Activated CD8-positive, alpha-beta memory T cell treated with anti-CD3 and anti-CD28 coated beads, Interleukin-2, amount 10 ng/mL, durations not matched to agents 7 days and 5 days (primary cell): ENCODE measurements at places on chromosomes 6 and 20. TPM values are rescaled to one million over a fixed set of nuclear protein-coding genes. Genes with fewer than 3 reads are reported as not detected.
A peak's percentile ranks its signal among the peaks of the same experiment; 100 is the strongest.

Gene TMEM244
- total RNA-seq = 0.73 TPM

Gene EYA2
- total RNA-seq = not detected

Gene OR2H1
- total RNA-seq = not detected

DNA sequence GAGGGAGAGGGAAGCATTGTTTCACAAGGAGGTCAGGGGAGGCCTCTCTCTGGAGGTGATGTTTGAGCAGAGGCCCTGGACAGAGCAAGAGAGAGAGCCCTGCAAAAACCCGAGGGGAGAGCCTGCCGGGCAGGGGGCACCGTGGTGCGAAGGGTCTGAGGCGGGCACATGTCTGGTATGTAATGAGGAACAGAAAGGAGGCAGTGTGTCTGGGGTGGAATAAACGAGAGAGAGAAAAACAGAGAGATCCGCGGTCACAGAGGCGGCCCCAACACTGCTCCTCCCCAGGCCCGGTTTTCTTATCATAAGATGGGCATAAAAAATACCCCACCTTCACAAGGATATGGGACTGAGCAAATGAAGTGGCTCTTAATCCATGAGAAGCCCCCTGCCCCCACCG, 119.2 kb downstream of the PREX1 start:
- no peak overlapping the region for H3K4me3 ChIP-seq
- peaks cover 51% of the 10 kb centered on the region for H3K36me3 ChIP-seq
- no peaks in the 10 kb centered on the region for H3K27me3 ChIP-seq
- peaks cover 61% of the 10 kb centered on the region for H3K4me1 ChIP-seq

GRCh38 chr6:159615918-159616317, 77.1 kb downstream of the SOD2 start:
- no peak for DNase-seq
- no peak overlapping the region for H3K27ac ChIP-seq
- peaks cover 4% of the 10 kb centered on the region for H3K27me3 ChIP-seq
- H3K4me1 ChIP-seq = no peaks in the 10 kb centered on the region
- no peaks in the 10 kb centered on the region for H3K36me3 ChIP-seq

DNA sequence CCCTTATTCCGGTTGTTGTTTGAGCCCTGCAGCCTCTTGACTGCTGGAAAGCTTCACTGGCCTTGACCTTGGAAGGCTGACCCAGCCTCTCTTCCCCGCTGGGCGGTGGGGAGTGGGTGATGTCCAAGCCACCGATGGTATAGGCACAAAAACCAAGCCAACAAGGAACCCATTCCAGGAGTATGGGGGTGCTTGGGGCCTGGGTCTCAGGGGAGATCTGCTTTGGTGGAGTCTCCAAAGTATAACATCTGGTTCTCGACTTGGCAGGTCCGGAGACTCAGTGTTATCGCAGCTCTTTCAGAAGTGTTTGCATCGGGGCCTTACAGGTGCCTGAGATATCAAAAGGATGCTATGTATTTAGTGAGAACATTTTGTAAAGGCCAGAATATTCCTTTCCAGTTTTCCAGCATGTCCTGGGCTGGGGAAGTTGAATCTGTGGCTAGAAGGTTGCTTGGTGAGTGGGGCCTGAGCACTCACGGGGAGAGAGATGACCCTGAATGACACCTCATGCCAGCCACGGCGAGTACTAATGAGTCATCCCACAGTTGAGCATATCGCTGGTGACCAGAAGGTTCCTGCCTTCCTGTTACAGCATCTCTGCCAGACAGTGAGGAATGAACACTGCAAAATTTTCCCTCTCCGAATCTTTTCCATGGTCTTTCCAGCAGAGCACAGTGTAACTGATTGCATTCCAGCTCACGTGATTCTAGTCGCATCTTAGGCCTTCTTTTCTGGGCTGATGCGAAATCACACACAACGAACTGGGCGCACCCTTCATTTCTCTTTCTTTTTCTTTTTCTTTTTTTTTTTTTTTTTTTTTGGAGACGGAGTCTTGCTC, 133.9 kb downstream of the ZDHHC14 start:
- H3K27ac ChIP-seq = no peak overlapping the region
- H3K36me3 ChIP-seq = peaks cover 5% of the 10 kb centered on the region
- peak; percentile 46 for DNase-seq
- H3K27me3 ChIP-seq = no peaks in the 10 kb centered on the region
- peaks cover 24% of the 10 kb centered on the region for H3K4me1 ChIP-seq

DNA sequence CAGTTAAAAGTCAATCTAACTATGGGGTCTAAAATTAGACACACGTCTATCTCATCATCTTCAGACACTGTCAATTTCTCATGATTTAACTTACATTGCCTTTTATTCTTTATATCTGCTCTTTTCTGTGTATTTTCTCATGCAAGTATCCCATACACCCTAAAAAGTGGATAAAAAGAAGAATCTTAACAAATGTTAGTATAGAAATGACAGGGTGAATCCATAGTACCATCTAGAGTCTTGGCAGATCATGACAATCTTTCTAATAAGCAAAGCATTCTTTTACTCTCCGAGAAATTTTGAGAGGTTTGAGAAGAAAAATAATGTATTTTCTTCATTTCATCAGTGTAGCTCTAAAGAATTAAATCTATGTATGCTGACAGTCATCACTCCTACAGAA, 382.7 kb downstream of the C6orf118 start:
- no peaks in the 10 kb centered on the region for H3K36me3 ChIP-seq
- H3K4me3 ChIP-seq = no peak overlapping the region
- no peaks in the 10 kb centered on the region for H3K27me3 ChIP-seq
- no peak overlapping the region for H3K27ac ChIP-seq

DNA sequence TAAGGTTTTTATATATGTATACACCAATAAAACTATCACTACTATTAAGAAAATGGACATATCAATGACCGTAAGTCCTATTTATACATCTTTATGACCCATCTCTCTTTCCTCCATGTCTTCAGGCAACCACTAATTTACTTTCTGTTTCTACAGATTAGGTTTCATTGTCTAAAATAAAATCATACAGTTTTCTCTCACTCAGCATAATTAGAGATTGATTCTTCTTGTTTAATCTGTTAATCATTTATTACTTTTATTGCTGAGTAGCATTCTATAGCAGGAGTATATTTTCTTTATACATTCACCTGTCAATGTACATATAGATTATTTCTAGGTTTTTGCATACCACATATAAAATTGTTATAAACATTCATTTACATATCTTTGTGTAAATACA, 388.0 kb downstream of the RFPL4B start:
- no peaks in the 10 kb centered on the region for H3K27me3 ChIP-seq
- no peaks in the 10 kb centered on the region for H3K36me3 ChIP-seq
- no peak overlapping the region for H3K4me3 ChIP-seq
- H3K27ac ChIP-seq = no peak overlapping the region

DNA sequence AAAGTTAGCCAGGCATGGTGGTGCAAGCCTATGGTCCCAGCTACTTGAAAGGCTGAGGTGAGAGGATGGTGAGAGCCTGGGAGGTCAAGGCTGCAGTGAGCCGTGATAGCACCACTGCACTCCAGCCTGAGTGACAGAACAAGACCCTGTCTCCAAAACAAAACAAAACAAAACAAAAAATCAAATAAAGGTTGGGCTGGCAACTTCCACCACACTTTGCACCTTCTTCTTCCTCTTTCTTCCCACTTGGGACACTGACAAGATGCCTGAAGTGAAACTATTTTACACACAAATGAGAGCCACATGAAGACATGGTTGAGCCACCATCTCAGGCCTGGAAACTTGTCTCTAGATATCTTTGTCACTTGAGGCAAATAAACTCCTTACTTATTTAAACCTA, 53.8 kb upstream of the CCDC28A start:
- H3K27ac ChIP-seq = no peak overlapping the region
- DNase-seq = no peak
- H3K4me3 ChIP-seq = no peak overlapping the region
- H3K36me3 ChIP-seq = no peaks in the 10 kb centered on the region
- peaks cover 30% of the 10 kb centered on the region for H3K27me3 ChIP-seq
- H3K4me1 ChIP-seq = no peaks in the 10 kb centered on the region

GRCh38 chr6:151627689-151628444, 134.1 kb downstream of the CCDC170 start:
- peaks cover 10% of the 10 kb centered on the region for H3K4me1 ChIP-seq
- no peaks in the 10 kb centered on the region for H3K36me3 ChIP-seq
- no peak for DNase-seq
- H3K27me3 ChIP-seq = peaks cover 6% of the 10 kb centered on the region
- H3K27ac ChIP-seq = no peak overlapping the region
- no peak overlapping the region for H3K4me3 ChIP-seq

GRCh38 chr20:7232796-7233195, 465.3 kb downstream of the BMP2 start:
- H3K4me3 ChIP-seq = no peak overlapping the region
- H3K4me1 ChIP-seq = no peaks in the 10 kb centered on the region
- DNase-seq = no peak
- no peaks in the 10 kb centered on the region for H3K27me3 ChIP-seq
- no peaks in the 10 kb centered on the region for H3K36me3 ChIP-seq

- H3K27ac ChIP-seq = no peak overlapping the region
- H3K27me3 ChIP-seq = no peaks in the 10 kb centered on the region
These were observed 51.3 kb downstream of the CD109 start for GRCh38 chr6:73747289-73747688.

GRCh38 chr6:104969785-104970581, 13.1 kb downstream of the LIN28B start:
- no peak for DNase-seq
- no peak overlapping the region for H3K27ac ChIP-seq
- no peaks in the 10 kb centered on the region for H3K4me1 ChIP-seq
- no peaks in the 10 kb centered on the region for H3K36me3 ChIP-seq
- H3K4me3 ChIP-seq = no peak overlapping the region

DNA sequence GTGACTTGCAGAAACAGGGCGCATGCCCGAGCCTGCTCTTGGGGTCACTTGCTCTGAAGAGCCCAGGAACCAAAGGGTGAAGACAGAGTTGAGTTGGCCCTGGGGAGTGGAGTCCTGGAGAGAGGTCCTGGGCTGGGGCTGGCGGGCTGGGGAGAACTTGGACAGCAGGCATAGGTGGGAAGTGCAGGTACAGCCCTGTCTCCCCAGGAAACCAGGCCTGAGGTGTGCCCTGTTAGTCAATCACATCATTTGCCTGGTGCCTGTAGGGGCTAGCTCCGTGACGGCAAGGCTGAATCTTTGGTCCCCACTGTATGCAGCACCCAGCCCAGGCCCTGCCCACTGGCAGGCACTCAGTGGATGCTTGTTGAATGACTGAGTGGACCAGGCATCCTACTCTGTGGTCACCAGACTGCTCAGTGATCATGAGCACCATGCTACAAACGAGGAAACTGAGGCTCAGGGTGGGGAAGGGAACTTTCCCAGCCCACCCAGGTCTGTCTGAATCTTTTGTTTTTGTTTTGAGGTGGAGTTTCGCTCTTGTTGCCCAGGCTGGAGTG, 15.6 kb upstream of the NOL4L start:
- DNase-seq = no peak
- H3K27ac ChIP-seq = no peak overlapping the region
- peaks cover 8% of the 10 kb centered on the region for H3K4me1 ChIP-seq
- H3K36me3 ChIP-seq = no peaks in the 10 kb centered on the region
- H3K27me3 ChIP-seq = no peaks in the 10 kb centered on the region

GRCh38 chr6:25635886-25636317, 16.1 kb upstream of the SCGN start:
- no peak overlapping the region for H3K4me3 ChIP-seq
- no peaks in the 10 kb centered on the region for H3K36me3 ChIP-seq
- DNase-seq = no peak
- no peaks in the 10 kb centered on the region for H3K4me1 ChIP-seq
- no peak overlapping the region for H3K27ac ChIP-seq

- H3K4me1 ChIP-seq = peaks cover 59% of the 10 kb centered on the region
- no peaks in the 10 kb centered on the region for H3K27me3 ChIP-seq
- H3K36me3 ChIP-seq = peaks cover 19% of the 10 kb centered on the region
These were observed 86.4 kb downstream of the ATXN1 start for GRCh38 chr6:16674801-16675392.

DNA sequence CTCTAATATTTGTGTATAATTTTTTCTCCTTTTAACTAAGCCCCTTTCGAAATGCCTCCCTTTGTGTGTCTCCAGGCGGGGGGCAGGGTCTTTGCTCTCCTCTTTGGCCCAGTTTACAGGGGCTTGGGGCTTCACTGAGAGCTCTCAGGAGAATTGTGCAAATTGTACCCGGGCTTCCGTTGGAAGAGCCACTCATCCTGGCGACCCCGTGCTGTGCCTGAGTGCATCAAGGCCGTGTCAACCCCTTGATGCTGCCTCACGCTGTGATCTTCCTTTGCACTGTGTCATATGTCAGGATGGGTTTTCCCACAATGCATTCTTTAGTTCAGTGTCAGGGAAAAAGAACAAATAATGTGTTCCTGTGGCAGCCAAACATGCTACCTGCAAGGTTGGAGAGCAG, 118.0 kb upstream of the POU3F2 start:
- H3K27me3 ChIP-seq = peaks cover 11% of the 10 kb centered on the region
- H3K36me3 ChIP-seq = no peaks in the 10 kb centered on the region
- no peak for DNase-seq
- H3K27ac ChIP-seq = no peak overlapping the region

DNA sequence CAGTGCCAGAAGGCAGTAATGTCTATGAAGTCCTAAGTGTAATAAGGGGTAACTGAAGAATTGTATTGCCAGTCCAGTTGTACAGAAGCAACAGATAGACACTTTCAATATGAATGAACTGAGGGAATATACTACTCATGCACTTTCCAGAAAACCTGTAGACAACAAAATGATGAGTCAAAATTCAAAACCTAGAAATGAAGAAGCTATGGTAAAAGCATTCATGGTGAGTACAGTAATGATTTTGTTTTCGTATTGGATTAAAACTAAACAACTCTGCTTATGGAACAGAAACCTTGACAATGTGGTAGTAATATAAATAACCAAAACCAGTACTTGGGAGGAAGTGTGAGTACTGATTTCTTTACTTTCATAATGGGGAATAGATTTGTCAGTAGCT, 35.0 kb downstream of the ARMC2 start:
- H3K4me1 ChIP-seq = peaks cover 54% of the 10 kb centered on the region
- peaks cover 13% of the 10 kb centered on the region for H3K27me3 ChIP-seq
- peak overlapping the region; percentile 89 for H3K27ac ChIP-seq
- peak overlapping the region; percentile 49 for H3K4me3 ChIP-seq
- DNase-seq = no peak

GRCh38 chr6:100116411-100117194, 122.6 kb upstream of the MCHR2 start:
- no peak overlapping the region for H3K4me3 ChIP-seq
- H3K36me3 ChIP-seq = peaks cover 4% of the 10 kb centered on the region
- DNase-seq = peak; percentile 66
- H3K27me3 ChIP-seq = peaks cover 29% of the 10 kb centered on the region
- H3K4me1 ChIP-seq = peaks cover 19% of the 10 kb centered on the region

GRCh38 chr6:12203001-12203400, 87.2 kb upstream of the EDN1 start:
- peaks cover 6% of the 10 kb centered on the region for H3K27me3 ChIP-seq
- H3K4me1 ChIP-seq = no peaks in the 10 kb centered on the region
- DNase-seq = no peak

- no peak overlapping the region for H3K4me3 ChIP-seq
- no peaks in the 10 kb centered on the region for H3K4me1 ChIP-seq
- no peaks in the 10 kb centered on the region for H3K36me3 ChIP-seq
- no peak for DNase-seq
- H3K27ac ChIP-seq = no peak overlapping the region
These were observed 267.2 kb upstream of the TCF21 start for GRCh38 chr6:133621751-133622150.

GRCh38 chr20:46673394-46674252, 15.6 kb downstream of the TP53RK start:
- peaks cover 3% of the 10 kb centered on the region for H3K27me3 ChIP-seq
- H3K27ac ChIP-seq = no peak overlapping the region
- H3K4me3 ChIP-seq = no peak overlapping the region
- no peaks in the 10 kb centered on the region for H3K4me1 ChIP-seq
- no peaks in the 10 kb centered on the region for H3K36me3 ChIP-seq
- DNase-seq = peak; percentile 28
